ENCODE measurements at places on chromosomes 7 and 10.

DNA sequence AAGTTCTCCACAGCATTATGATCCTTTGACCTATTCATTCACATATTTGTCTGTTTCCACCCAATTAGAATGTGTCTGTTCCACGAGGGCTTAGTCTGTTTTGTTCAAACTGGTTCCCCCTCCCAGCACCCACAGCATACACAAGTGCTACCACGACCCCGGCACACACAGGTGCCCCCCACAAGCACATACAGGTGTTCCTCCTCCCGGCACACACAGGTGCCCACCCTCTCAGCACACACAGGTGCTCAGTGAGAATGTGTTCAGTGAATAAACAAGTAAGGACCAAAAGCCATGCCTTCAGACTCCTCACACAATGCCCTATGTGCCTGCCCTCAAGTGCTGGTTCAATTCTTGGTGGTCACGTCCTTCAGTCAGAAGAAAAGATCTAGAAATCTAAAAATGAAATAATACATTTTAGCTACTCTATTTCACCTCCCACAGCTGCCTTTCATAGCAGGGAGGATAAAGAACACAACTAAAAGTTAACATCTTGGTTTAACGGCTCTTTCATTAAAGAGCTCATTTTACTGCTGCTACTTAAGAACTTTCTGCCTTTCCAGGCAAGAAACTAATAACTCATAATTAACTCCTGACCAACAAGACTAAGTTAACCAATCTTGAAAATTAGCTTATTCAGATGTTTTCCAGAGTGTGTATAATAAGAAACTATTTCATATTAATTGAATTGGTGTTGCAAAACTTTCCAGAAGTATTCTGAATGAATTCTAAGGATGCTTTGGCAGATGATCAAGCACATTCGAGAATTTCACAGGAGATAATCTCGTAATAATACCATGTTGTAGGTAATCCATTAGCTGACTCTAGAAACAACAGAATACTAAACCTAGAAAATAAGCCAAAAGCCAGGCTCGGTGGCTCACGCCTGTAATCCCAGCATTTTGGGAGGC is 2.3 kb downstream of the DNMBP start:
- peak; percentile 39 for DNase-seq

GRCh38 chr7:66921918-66922486 is 977 bp downstream of the TMEM248 start:
- no peak for DNase-seq

DNA sequence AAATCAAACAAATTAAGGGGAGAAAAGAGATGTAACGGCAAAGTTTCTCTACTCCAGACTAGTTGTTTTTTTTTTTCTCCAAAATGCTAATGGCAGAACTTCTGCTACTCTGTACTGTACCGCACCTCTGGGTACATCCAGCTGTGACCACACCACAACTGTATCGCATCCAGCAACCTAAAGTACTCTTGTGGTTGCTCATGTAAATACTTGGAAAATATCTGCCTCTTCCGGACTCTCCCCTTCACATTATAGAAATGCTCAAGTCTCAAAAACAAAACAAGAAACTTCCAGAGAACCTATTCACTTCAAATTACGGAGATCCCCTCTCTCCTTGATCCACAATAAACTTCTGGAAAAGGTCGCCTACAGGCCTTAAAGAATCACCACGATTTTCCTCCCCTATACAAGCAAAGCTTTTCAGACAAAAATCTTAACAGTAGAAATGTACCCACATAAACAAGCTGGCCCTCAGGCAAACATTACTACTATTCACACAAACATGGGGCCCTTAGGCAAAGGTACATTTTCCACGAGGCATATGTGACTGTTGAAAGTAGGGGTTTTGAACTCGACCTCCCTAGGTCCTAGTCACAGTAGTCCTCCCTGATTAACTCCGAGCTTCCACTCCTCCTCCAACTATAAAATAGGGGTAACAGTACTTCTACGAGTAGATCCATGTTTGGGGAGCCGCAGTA is 222.9 kb upstream of the MKLN1 start:
- peak; percentile 40 for DNase-seq

- no peak for DNase-seq
These were observed 777.5 kb upstream of the POM121L12 start for GRCh38 chr7:52257890-52258289.

- DNase-seq = peak; percentile 6
These were observed 415.1 kb downstream of the CCSER2 start for GRCh38 chr10:84743483-84743882.

GRCh38 chr10:57008189-57008588 is 647.1 kb upstream of the ZWINT start:
- DNase-seq = no peak

- no peak for DNase-seq
These were observed 283.7 kb downstream of the SKAP2 start for GRCh38 chr7:26580711-26581110.

DNA sequence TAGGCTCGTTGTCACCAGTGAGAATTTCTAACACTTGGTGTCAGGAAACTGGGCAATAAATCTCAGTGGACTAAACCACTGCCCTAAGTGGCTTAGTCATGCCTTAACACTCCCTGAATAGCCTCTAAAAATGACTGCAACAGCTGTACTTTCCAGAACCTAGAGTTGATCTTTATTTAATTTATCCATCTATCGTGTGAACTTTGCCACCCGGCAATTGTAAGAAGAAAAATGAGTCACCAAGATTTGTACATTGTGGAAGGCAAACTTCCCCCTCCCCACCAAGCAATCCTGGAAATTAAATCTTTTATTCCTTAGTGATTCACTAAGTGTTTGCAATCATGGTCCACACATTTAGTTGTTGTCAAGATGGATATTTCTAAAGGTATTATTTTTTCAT is 47.1 kb downstream of the NXPH1 start:
- DNase-seq = no peak

- no peak for DNase-seq
These were observed 287.8 kb downstream of the ZEB1 start for GRCh38 chr10:31606841-31607240.

GRCh38 chr7:44267719-44268421 is 57.5 kb downstream of the CAMK2B start:
- DNase-seq = no peak

DNA sequence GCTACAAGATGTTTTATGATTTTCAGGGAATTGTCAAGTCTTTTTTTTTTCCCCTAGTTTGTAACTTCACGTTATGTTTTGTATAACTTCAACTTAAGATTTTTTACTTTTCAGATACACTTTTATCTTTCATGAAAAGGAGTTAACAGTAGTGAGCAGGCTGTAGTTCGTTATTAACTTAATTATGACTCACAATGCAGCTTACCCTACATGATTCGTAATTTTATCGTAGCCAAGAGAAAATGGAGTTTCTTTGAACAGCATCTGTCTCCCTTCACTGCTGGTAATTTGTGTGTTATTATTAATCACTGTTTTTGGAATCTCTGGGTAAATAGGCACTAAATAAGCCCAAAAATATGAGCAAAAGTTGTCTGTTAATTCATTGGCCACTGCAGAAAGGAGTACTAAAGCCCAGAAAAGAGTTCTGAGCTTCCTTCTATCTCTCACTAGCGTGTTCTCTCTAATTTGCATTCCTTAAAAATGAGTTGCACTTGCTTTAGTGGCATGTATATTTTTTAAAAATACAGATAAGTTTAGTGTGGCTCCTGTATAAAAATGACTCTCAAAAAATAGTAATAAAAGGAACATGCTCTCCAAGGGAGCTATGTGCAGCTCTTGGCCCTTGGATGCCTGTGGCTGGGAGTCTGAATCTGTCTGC is 36.1 kb downstream of the RALA start:
- DNase-seq = no peak

- peak; percentile 60 for DNase-seq
These were observed 39.3 kb downstream of the CALML3 start for GRCh38 chr10:5563991-5564536.

- DNase-seq = no peak
These were observed 15.8 kb downstream of the GTPBP4 start for GRCh38 chr10:1003884-1004670.

GRCh38 chr7:26694141-26694540 is 170.2 kb downstream of the SKAP2 start:
- no peak for DNase-seq

DNA sequence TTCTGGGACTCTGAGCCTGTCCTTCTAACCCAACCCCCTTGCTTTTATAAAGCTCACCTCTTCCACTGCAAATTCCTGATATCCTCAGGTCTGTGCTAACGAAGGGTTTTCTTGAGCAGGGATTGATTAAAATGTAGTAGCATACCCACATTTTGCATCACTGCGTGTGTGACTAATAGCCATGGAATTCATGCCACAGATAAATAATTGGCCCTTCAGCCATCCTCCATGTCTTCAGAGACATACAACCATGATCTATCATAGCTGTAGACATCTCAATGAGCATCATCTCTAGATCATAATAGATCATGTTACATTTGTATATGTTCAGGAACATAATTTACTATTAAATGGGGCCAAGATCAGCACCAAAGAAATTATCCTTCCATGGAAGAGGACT is 990.3 kb downstream of the KCNMA1 start:
- peak; percentile 21 for DNase-seq

DNA sequence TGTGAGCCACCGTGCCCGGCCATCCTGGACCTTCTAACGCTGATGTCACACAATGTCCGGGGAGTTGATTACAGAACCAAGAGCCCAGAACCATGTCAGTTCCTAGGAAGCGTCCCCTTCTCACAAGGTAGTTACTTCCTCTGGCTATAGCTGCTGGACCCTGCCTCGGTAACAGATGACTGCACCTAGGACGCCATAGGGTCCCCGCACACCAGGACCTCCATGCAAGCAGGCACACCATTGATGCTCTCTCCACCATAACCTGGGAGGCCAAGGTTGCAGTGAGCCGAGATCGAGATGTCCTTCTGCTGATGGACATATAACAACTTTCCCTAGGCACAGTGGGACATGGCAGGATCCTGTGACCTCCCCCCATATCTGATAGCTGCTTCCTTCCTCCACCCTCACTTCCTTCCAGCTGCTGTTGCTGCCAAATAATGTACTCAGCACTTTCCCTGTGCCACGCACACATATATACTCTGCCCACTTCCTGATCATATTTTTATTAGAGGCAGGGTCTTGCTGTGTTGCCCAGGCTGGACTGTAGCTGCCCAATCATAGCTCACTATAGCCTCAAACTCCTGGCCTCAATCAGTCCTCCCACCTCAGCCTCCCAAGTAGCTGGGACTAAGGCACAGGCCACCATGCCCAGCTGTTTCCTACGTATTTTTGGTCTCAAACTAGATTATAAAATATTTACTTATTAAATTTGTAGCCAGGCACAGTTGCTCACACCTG is 3.5 kb upstream of the SNX8 start:
- DNase-seq = no peak

GRCh38 chr7:25860275-25861163 is 291.5 kb upstream of the NFE2L3 start:
- DNase-seq = no peak

- DNase-seq = no peak
These were observed 9.4 kb upstream of the GATA3 start for GRCh38 chr10:8044908-8045725.

DNA sequence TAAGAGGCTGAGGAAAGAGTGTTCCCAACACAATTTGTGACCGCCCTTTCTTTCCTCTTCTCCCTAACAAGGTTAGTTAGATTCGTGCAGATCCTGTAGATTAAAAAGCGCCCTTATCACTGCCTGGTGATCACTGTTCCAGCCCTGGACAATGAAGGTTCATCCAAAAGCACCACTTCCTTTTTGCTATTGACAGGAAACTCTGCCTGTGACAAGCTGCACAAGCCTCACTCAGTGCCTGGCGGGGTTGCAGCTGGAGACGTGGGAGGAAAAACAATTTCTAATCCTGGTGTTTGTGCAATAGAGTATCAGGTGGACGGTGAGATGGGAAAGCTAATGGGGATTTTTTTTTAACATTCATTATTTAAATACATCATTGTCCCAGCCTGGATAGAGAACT is 105.9 kb upstream of the CAV2 start:
- DNase-seq = peak; percentile 59

Data from cardiac fibroblast (primary cell).